ENCODE measurements at places on chromosomes 16 and 17. TPM values are rescaled to one million over a fixed set of nuclear protein-coding genes. Genes with fewer than 3 reads are reported as not detected.

- no peaks in the 10 kb centered on the region for H3K36me3 ChIP-seq
- DNase-seq: peak; percentile 78
- peaks cover 13% of the 10 kb centered on the region for H3K4me1 ChIP-seq
- H3K4me3 ChIP-seq: peak overlapping the region; percentile 84
- H3K27ac ChIP-seq: peak overlapping the region; percentile 90
Observed at GRCh38 chr17:43720311-43721060, 38.1 kb downstream of the SOST start.

- peaks cover 26% of the 10 kb centered on the region for H3K4me1 ChIP-seq
- peak overlapping the region; percentile 86 for H3K4me3 ChIP-seq
- H3K36me3 ChIP-seq: peaks cover 8% of the 10 kb centered on the region
- no peak for DNase-seq
- peak overlapping the region; percentile 58 for H3K27ac ChIP-seq
Observed at GRCh38 chr16:89815639-89816348, 653 bp downstream of the FANCA start.

The KRTAP2-2 gene
- total RNA-seq: not detected

DNA sequence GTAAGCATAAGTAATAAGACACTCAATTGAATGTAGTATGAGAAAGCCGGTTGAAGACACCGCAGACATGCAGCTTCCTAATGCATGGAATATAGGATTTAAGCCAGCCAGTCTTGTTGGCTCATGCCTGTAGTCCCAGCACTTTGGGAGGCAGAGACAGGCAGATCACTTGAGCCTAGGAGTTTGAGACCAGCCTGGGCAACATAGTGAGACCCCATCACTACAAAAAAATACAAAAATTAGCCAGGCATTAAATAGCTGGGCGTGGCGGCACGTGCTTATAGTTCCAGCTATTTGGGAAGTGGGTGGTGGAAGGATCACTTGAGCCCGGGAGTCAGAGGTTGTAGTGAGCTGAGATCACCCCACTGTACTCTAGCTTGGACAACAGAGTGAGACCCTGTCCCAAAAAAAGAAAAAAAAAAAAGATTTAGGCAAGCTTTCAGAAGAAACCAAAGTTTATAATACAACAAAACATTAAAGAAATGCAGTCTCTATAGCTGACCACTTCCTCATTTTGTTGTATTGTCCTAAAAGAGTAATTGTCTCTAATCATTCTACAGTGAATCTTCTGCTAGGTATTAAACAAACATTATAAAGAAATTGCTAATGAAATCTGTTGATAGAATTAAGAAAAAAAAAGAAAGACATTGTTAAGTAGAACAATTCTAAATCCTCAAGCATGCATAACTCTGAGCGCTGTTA, 68.6 kb upstream of the KIFC3 start:
- no peak for DNase-seq
- H3K36me3 ChIP-seq: no peaks in the 10 kb centered on the region
- peaks cover 14% of the 10 kb centered on the region for H3K27me3 ChIP-seq
- no peak overlapping the region for H3K4me3 ChIP-seq

The QPRT gene
- 6.3 TPM for total RNA-seq

The NPIPA8 gene
- 0.44 TPM for total RNA-seq

All from activated T-helper 1 cell treated with anti-CD3 and anti-CD28 coated beads, Interleukin-12 subunit alpha, Interleukin-12 subunit beta, Interleukin-2, Interleukin-4 antibody, amounts not matched to agents 30 ng/mL and 10 ng/mL and 1 ng/mL, durations not matched to agents 14 hours and 24 hours and 36 hours (primary cell).